SW 1271 (cell line): ENCODE measurements at places on chromosomes 1 and 21.

DNA sequence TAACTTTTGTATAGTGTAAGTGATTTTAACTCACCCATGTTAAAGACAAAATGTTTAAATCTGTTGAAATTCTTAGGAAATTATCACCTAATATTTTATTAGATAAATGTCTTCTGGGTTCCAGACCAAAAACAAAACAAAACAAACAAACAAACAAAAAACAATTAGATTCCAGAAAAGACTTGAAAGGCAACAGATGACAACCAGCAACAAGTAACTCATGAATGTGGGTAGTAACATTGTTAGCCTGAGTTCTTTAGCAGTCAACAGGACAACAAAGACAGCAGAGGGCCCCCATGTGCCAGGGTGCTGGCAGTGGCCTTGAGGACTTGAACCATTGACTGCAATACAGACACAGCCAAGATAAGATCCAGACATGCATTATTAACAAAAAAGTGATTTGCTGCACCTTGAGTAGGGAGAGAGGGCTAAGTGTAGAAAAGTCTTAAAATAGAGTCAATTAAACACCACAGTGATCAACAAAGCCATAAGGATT, 2.4 kb upstream of the CD247 start:
- DNase-seq, result no peak

DNA sequence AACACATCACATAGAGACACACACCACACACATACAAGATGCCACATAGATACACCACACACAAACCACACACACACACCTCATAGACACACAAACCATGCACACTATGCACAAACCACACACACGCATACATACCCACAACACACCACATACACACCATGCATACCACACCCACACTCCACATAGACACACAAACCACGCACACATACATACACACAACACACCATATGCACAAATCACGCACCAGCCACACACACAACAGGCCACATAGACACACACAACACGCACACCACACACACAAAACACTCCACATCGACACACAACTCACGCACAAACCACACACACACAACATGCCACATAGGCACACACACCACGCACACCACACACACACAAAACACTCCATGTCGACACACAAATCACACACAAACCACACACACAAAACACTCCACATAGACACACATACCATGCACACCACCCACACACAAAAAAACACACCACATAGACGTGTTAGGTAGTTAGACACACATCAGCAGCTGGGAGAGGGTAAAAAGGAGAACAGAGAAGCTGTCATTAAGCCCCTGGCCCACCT, 49.5 kb upstream of the SLC19A1 start:
- DNase-seq, result no peak

DNA sequence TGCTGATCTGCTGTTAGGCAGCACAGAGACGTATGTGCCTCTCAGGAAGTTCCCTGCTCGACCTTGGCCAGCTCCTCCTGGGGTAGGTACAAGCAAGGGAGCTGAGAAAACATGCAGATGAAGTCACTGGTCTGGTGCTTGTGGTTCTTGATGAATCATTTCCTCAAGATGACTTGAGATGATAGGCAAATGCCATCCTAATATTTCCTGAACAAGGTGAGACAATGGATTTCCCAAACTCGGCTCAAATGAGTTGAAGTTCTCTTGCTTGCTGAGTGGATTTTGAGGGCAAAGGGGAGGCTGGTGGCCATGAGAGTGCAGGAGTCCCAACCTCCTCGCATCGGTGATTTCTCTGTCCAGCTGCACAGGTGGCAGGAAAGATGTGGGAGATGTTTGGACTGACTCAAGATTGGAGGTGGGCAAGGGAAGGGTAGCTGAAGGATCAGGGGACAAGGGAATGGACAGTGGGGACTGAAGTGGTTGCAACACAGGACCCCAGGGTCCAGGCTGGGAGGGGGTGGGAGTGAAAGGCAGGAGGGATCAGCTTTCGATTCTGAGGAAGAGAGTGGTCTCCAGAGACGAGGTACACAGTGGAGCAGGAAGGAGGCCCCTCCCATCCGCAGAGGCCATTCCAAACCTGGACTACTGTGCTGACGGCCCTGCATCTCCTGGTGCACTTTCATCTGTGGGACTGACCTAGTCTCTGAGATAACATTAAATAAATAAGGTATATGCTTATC, 63.9 kb downstream of the CAPN2 start:
- peak; percentile 74 for DNase-seq

DNA sequence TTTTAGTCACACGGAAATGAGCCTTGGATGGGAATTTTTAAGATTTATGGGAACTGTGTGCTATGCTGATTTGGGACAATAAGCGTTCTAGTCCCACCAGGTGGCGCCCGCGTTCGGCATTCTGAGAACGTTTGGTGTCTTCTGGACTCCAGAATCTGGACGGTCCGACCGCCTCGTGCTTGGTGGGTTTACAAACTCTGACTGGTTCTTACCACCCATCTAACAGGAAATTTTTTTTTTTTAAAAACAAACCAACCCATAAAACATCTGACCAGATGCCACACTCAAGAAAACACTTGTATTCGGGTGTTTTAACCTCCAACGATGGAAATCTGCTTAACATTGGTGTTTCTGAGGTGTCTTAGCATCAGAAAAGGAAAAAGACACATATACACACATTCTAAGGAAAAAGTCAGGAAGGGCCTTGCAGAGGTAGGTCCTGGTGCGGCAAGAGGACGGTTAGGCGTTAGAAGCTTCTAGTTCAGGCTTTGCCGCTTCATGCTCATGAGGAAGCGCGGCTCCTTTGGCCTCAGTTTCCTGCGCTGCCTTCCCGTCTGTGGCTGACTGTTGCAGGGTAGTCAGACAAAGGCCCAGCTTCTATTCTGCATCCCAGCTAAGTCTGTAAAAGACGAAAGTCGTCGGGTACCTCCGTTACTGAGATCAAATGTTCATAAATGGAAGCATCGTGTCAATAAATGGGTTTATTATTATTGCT, 814 bp upstream of the DYRK3 start:
- DNase-seq, result peak; percentile 27

GRCh38 chr1:147717051-147717705, 43.2 kb downstream of the GJA5 start:
- no peak for DNase-seq

DNA sequence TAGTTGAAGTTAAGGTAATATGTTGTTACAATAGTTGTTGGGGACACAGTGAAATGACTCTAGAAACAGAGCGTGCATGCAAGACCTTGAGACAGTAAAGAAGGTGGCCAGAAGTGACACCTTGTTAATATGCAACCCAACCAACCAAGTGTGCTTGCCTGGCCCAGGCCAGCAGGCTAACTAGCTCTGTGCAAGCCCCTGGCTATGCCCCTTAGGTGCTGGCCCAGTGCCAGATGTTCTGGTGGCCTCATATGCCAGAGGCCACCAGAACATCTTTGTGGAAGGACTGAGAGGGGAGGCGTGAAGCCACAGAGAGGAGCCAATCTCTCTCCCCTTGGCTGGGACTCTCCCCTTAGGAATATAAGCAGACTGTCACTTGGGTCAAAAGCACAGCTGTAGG, 111.2 kb upstream of the JUN start:
- no peak for DNase-seq

DNA sequence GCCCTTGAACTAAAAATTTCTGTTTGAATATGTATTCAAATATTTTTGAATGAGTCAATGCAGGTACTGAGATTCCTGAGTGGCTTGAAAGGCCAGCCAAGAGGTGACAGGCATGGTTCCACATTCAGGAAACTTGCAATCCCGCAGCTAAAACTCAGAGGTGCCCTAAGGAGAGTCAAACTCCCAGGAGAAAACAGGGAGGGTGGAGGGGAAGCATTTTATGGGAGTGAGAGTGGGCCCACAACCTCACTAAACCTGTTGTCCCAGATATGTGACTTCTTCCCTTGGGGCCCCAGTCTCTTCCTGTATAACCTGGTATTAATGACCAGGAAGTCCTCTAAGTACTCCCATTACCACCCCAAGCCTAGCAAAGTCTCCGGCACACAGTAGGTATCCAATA, 189.6 kb downstream of the PLPP3 start:
- no peak for DNase-seq

DNA sequence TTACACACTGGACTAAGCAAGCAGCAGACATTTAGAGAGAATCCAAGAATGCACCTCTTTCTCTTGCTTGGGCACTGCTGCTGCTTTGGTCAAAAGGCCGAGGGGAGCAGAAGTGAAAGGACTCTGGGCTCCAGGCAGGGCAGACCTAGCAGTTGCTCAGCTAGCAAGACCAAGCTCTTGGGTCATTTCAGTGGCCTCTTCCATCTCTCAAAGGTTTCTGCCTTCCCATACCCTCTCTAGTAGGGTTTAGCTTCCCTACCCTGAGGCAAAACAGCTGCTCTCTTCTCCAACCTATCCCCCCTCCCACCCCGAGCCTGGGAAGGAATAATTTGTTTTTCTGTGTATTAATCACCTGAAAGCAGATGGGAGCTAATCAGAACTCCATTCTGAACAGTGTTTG, 25.8 kb downstream of the TFAP2E start:
- DNase-seq, result no peak

DNA sequence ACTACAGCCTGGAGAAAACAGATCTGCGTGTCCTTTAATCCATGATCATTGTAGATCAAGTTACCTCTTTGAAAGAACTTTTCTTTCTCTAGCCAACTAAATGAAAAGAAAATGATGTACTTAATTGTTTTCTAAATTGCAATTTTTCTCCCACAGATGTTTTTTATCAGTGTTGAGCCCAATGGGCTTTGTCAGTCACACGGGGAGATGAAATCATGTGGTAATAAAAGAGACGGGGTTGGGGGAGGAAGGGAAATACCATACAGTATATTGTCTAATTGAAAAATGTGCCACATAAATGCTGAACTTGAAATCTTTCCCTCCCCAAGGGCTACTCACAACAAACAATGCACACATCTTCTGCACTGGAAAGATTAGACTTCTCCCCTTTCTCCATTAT, 58.4 kb downstream of the NTMT2 start:
- no peak for DNase-seq

DNA sequence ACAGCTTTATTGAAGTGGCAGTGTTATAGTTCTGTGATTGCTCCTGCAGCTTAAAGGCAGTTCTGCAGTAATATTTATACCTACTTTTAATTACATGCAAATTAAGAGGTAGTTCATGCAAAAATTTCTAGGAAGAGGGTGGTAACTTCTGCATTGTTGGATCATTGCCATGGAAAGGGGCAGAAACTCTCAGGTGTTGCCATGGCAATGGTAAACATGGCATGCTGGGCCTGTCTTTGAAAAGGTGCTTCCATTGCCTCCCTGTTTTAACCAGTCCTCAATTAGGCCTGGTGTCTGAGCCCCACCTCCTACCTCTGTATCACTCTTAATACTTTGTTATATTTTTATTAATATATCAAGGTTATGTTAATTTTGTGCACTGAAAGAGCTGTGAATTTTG, 104.7 kb downstream of the DISC1 start:
- DNase-seq, result no peak

DNA sequence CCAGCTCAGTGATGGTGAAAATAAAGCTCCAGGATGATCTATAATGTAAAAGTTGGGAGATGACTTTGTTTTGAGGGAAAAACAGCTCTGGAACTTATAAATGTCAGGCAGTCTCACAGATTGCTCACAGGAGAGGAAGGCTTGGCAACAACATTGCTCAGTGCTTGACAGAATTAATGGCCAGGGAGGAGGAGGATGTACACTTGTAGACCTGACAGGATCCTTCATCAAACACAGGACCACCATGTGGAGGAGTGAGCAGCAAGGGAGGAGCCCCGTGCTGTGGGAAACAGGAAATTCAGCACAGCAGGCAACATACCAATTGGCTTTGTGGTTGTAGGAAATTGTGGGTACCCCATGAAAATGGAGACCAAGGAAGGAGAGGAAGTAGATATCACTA, 291.8 kb upstream of the CAMK1G start:
- DNase-seq, result no peak

GRCh38 chr1:245942856-245943255, 564.2 kb downstream of the SMYD3 start:
- DNase-seq, result no peak

GRCh38 chr1:63908016-63908415, 134.2 kb downstream of the ROR1 start:
- DNase-seq, result no peak

- DNase-seq, result no peak
Observed at GRCh38 chr1:221644663-221645258, 97.1 kb downstream of the DUSP10 start.

GRCh38 chr1:34774957-34775356, 6.1 kb upstream of the GJB3 start:
- DNase-seq, result no peak

- no peak for DNase-seq
Observed at GRCh38 chr1:240020871-240021270, 70.8 kb upstream of the FMN2 start.

DNA sequence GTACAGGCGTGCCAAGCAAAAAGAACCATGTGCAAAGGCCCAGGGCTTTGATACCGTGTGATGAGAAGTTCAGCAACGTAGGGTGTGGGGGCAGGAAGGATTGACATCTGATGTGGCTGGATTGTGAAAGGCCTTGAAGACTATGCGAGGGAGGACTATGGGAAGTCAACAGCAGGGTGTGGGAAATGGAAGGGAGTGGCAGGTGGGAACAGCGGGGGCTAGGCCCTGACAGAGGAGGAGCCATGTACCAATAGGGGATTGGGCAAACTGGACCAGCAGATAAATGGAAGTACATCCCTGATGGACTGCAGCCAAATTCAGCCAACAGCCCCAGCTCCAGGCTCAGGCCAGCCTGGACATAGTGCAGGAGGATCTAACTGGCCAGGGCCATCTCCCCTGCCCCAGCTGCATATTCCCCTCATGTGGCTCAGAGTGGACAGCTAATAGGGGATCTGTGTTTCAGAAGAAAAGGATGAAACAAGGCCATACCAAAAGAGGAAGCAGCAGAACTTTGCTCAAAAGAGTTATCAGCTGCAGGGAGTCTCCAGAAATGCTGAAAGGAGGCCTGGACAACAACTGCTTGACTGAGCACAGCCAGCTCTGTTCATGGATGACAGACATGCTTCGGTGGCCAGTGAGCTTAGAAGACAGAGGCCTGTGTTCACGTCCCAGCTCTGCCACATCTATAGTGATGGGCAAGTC, 140.2 kb upstream of the SGIP1 start:
- no peak for DNase-seq

DNA sequence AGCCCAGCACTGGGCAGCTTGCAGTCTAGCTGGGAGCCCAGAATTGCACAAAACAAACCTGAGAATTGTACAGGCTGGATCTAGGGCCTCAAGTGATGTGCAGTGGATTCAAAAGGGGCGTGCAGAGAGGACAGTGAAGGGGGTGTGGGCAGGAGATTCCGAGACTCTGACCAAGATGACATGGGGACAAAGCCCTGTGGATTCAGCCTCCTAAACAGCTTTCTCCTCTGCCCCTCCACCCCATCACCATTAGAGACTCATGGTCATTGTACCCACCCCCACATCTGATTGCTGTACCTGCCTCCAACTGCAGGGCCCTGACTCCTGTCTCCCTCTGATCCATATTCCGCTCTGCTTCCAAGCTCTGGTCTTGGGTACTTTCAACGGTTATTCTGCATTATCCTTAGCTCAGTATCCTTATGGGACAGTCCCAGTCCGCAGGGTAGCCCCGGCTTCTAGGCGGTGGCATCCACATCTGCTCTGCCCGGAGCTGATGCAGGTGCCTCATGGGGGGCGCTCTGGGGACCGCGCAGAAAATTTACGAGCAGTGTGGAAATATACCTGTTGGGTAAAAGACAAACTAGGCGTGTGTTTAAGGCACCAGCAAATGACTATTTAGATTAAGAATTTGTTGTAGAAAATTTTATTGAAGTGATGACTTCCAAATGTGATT, 1.7 kb upstream of the BMP8A start:
- DNase-seq, result no peak

- DNase-seq, result no peak
Observed at GRCh38 chr1:44242746-44243145, 29.5 kb downstream of the DMAP1 start.
